ENCODE measurements at places on chromosomes 16 and 17.

GRCh38 chr16:67775273-67775672, 31.1 kb downstream of the RANBP10 start:
- DNase-seq: no peak

DNA sequence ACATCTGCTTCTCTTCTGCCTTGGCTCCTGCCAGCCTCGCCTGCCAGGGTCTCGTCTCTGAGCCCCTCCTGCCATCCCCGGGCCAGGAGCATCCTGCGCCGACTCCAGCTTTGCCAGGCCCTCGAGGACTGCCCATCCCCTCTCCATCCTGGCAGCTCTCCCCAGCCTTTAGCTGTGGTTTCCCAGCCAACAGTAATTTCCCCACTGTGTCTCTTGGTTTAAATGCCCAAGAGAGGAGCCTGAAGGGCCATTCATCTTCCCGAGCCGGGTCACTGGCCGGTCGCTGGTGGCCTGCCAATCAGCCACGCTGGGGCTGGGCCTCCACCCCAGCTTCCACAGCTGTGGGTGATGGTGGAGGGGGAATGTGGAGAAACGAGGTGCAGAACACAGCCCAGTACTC, 47.8 kb downstream of the MRC2 start:
- DNase-seq: no peak

DNA sequence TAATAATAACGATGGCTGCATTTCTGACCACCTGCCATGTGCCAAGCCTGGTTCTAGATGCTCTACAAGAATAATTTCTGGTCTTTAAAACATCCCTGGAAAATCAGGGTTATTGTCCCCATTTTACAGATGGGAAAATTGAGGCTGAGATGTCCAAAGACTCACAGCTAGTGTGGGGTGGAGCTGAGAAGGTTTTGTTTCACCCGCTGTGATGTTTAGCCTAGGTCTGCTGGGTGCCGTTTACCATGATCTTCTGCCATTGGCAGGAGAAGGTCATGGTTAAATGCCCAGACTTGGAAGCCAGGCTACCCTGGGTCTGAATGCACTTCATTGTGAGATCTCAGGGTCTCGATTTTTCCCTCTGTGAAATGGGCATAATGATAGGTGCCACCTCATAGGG, 159.1 kb upstream of the PLCG2 start:
- DNase-seq: no peak

DNA sequence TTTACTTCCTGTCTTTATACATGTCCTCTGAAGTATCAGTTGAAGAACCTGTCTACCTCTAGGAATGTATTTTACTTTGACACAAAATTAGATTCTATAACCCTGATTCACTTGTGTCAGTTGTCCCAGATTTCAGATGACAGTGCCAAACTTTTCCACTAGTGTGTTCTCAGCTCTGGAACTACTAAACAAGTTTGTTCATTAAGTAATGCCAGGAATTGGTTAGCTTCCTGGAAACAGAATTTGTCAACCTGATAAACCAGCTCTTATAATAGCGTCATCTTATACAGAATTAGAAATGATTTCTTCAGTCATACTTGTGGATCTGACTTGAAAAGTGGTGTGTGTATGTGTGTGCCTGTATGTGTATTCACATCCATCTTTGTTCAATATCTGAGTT, 7.4 kb downstream of the MAP3K3 start:
- peak; percentile 45 for DNase-seq

Measured in lung microvascular endothelial cell (primary cell).